ENCODE measurements at places on chromosomes 4 and X. TPM values are rescaled to one million over a fixed set of nuclear protein-coding genes. Genes with fewer than 3 reads are reported as not detected.

Gene ANXA10
- total RNA-seq: not detected

- H3K4me1 ChIP-seq: no peaks in the 10 kb centered on the region
- H3K27me3 ChIP-seq: no peaks in the 10 kb centered on the region
- H3K27ac ChIP-seq: no peak overlapping the region
- DNase-seq: no peak
- no peaks in the 10 kb centered on the region for H3K36me3 ChIP-seq
Measured at GRCh38 chr4:6461301-6462165, 10.9 kb downstream of the PPP2R2C start.

Gene PPP2R2C
- total RNA-seq: 0.13 TPM

DNA sequence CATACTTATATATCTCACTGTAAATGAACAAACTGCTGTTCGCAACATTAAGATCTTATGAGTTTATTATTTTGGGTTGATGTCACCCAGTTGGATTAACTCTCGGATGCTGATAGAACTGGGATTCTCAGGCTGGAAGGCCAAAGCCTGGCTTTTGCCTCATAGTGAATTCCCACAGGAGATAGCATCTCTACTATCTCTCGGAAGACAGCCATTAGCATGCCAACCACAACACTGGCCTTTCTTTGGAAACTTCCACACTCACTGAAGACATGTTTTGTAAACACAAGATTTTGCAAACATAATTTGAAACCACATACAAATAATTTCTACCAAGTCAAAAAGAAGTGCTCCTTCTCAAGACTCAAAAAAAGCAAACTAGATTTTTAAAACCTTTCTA is 4.5 kb upstream of the ATP6AP2 start:
- no peak overlapping the region for H3K4me3 ChIP-seq
- no peaks in the 10 kb centered on the region for H3K36me3 ChIP-seq
- H3K4me1 ChIP-seq: no peaks in the 10 kb centered on the region
- no peak for DNase-seq
- no peaks in the 10 kb centered on the region for H3K27me3 ChIP-seq

Gene CYTL1
- total RNA-seq: not detected

GRCh38 chr4:83723609-83724008 is 187.7 kb downstream of the GPAT3 start:
- H3K27me3 ChIP-seq: no peaks in the 10 kb centered on the region
- no peaks in the 10 kb centered on the region for H3K4me1 ChIP-seq
- H3K4me3 ChIP-seq: no peak overlapping the region
- H3K36me3 ChIP-seq: no peaks in the 10 kb centered on the region

Gene GABRQ
- not detected for total RNA-seq

DNA sequence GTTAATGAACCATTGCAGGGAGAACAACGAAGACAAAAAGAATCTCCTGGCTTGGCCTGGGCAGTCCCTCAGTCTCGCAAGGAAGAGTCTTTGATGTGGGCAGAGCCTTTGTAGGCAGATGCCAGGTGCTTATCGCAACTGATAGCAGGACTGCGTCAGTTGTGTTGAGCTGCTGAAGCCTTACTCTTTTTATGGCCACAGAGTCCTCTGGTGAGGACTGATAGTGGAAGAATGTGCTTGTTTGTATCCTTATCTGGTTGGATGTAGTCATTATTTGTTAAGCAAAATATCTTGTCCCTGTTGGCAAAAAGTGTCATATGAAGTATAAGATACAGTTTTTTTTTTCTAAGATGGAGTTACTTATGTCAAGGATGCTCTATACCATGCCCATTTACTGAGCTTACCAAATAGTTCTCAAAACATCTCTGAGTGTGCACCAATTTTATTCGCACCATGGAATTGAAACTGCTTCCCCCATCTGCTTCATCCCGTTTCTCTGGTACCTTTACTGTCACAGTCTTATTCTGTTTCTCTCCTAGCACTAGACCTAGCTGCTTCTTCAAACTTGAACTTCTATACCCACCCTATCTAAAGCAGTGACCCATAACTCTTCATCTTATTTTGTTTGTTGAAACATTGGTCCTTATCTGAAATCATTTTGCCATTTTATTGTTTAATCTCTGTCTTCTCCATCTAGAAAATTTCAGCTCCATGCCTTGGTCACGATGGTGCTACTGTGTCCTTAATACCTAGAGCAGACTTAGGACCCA is 47.0 kb upstream of the SPRY1 start:
- H3K27me3 ChIP-seq: no peaks in the 10 kb centered on the region
- DNase-seq: no peak
- no peak overlapping the region for H3K4me3 ChIP-seq
- no peaks in the 10 kb centered on the region for H3K36me3 ChIP-seq
- H3K4me1 ChIP-seq: no peaks in the 10 kb centered on the region

DNA sequence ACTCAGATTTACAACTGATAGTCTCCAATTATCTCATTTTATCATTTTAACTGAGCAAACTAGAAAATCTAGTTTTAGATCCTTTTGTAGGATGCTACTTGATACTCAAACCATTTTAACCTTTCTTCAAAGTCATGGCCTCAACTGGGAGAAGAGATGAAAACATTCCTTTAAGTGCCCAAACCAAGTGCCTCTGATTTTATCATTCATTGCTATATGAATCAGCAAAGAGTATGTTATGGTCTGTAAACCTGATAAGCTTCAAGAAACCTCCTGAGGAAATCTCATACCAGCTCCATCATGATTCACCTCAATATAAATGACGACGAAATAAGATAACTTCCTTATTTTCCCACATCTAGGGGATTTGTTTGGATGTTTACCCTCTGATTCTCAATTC is 119.9 kb downstream of the FAM13A start:
- H3K27me3 ChIP-seq: no peaks in the 10 kb centered on the region
- no peak for DNase-seq
- no peak overlapping the region for H3K4me3 ChIP-seq
- H3K4me1 ChIP-seq: no peaks in the 10 kb centered on the region
- no peak overlapping the region for H3K27ac ChIP-seq

DNA sequence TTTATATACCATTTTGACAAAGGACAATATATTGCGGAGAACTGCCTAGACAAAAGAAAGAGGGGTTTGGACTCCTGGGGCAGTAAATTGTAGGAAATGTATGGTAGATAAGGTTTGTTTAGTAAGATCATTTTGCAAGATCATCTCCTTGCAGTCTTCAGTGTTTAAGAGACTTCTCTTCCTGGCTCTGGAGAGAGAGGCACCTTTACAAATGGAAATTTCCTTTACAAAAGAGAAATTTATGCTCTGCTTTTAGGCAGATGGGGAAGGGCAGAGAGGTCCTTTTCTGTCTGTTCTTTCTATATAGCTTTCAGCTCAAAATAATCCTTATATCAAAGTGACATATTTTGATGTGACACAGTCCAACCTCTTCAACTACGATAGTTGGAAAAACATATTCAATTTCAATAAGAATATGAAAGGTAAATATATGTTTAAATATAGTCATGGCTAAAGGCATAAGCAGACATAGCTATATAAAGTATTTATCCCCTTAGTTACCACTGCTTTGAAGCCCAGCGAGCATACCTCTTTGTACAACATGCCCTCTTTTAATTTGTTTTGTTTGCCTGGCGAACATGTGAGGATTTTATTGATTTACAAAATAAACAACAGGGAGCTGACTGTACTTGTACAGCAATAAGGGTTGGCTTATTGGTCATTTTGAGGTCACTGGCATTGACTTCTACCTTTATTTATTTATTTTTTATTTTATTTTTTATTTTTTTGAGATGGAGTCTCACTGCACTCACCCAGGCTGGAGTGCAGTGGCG is 65.2 kb downstream of the TRIM2 start:
- no peaks in the 10 kb centered on the region for H3K27me3 ChIP-seq
- no peak overlapping the region for H3K4me3 ChIP-seq
- no peaks in the 10 kb centered on the region for H3K4me1 ChIP-seq

- no peaks in the 10 kb centered on the region for H3K36me3 ChIP-seq
- H3K4me3 ChIP-seq: no peak overlapping the region
- no peaks in the 10 kb centered on the region for H3K4me1 ChIP-seq
- DNase-seq: no peak
Measured at GRCh38 chrX:105190252-105190853, 30.1 kb downstream of the TEX13A start.

- H3K27ac ChIP-seq: no peak overlapping the region
- no peaks in the 10 kb centered on the region for H3K27me3 ChIP-seq
- DNase-seq: no peak
- H3K36me3 ChIP-seq: no peaks in the 10 kb centered on the region
Measured at GRCh38 chr4:81422595-81422994, 49.1 kb downstream of the RASGEF1B start.

GRCh38 chr4:8595237-8596087 is 2.9 kb downstream of the CPZ start:
- H3K4me1 ChIP-seq: no peaks in the 10 kb centered on the region
- H3K4me3 ChIP-seq: no peak overlapping the region
- no peak for DNase-seq
- no peak overlapping the region for H3K27ac ChIP-seq
- no peaks in the 10 kb centered on the region for H3K36me3 ChIP-seq

Gene ZNF185
- 0.51 TPM for total RNA-seq

Gene AKAP4
- not detected for total RNA-seq

Gene CACNA1F
- total RNA-seq: 0.05 TPM

DNA sequence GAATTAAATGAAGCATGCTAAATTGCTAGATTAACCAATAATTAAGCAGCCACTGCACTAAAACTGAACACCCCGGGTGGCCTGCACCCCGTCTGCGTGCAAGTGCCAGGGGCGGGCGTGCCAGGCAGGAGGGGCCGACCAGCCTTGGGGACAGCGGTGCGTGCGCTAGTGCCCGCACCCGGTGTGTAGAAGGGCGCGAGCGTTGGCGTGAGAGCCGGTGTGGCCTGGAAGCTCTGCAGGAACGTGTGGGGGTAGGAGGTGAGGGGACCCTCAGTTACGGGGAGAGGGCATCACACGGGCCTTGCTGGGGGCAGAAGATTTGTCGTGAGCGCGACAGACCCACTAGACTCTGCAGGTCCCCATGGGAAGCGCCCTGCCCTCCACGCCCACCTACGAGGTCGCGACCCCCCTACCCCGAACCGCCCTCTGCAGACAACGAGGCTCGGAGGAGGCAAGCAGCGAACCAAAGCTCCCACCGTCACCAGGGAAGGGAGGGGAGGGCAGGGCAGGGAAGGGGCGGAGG is 105.8 kb downstream of the FAM53A start:
- no peak overlapping the region for H3K27ac ChIP-seq
- no peaks in the 10 kb centered on the region for H3K4me1 ChIP-seq
- no peaks in the 10 kb centered on the region for H3K27me3 ChIP-seq
- DNase-seq: no peak
- no peak overlapping the region for H3K4me3 ChIP-seq
- H3K36me3 ChIP-seq: no peaks in the 10 kb centered on the region

DNA sequence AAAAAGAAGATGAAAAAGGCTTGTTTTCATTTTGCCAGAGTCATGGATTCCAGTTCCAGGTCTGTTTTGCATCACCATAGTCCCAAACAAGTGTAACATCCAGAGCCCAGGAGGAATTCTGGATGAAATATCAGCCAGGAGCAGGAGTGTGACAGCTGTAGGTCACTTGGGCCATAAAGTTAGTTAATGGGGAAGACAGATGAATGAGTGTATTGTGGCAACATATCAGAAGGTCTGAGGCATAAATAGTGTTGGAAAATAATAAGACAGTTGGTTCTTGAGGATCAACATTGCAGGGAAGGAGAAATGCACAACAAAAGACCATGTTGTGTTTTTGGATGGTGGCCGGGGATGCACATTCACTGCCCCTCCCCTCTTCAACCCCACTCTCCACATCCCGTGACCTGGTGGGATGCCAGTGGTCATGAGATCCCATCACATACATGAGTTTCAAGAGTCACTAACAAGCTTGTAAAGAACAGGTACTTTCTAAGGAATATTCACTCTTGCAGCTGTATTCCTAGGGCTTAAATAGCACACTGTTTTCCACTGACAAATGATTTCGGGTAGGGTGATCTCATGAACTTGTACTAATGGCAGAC is 83.1 kb upstream of the IGFBP7 start:
- DNase-seq: no peak
- H3K4me3 ChIP-seq: no peak overlapping the region
- no peak overlapping the region for H3K27ac ChIP-seq
- H3K4me1 ChIP-seq: no peaks in the 10 kb centered on the region

GRCh38 chrX:1246816-1247215 is 21.8 kb upstream of the CSF2RA start:
- peak; percentile 57 for DNase-seq
- H3K27me3 ChIP-seq: no peaks in the 10 kb centered on the region
- H3K4me3 ChIP-seq: no peak overlapping the region
- H3K27ac ChIP-seq: no peak overlapping the region
- peaks cover 14% of the 10 kb centered on the region for H3K4me1 ChIP-seq

- DNase-seq: no peak
- no peaks in the 10 kb centered on the region for H3K4me1 ChIP-seq
- H3K27me3 ChIP-seq: no peaks in the 10 kb centered on the region
- no peak overlapping the region for H3K27ac ChIP-seq
Measured at GRCh38 chr4:89007338-89007939, 49.5 kb downstream of the FAM13A start.

- no peak overlapping the region for H3K27ac ChIP-seq
- no peak for DNase-seq
- H3K36me3 ChIP-seq: no peaks in the 10 kb centered on the region
- no peak overlapping the region for H3K4me3 ChIP-seq
- no peaks in the 10 kb centered on the region for H3K27me3 ChIP-seq
Measured at GRCh38 chr4:22874334-22874912, 181.7 kb downstream of the GBA3 start.

Gene TSPAN7
- total RNA-seq: 0.24 TPM

Gene CLNK
- 2.5 TPM for total RNA-seq

Gene PNCK
- 0.21 TPM for total RNA-seq

Gene AADAT
- not detected for total RNA-seq

Gene MAOB
- not detected for total RNA-seq

Gene GPC4
- total RNA-seq: 0.31 TPM

Gene CT55
- not detected for total RNA-seq

Gene RTL3
- total RNA-seq: 0.23 TPM

Gene ASB12
- not detected for total RNA-seq

- no peak overlapping the region for H3K27ac ChIP-seq
- no peaks in the 10 kb centered on the region for H3K27me3 ChIP-seq
- no peak overlapping the region for H3K4me3 ChIP-seq
- no peaks in the 10 kb centered on the region for H3K36me3 ChIP-seq
- no peak for DNase-seq
Measured at GRCh38 chr4:161376275-161376674, 787.5 kb downstream of the FSTL5 start.

GRCh38 chr4:94345266-94345665 is 2.6 kb upstream of the HPGDS start:
- DNase-seq: no peak
- no peak overlapping the region for H3K4me3 ChIP-seq
- no peaks in the 10 kb centered on the region for H3K27me3 ChIP-seq
- no peaks in the 10 kb centered on the region for H3K4me1 ChIP-seq

Gene GABRG1
- not detected for total RNA-seq
